ENCODE measurements at places on chromosomes 16 and 17.
A peak's percentile ranks its signal among the peaks of the same experiment; 100 is the strongest.

DNA sequence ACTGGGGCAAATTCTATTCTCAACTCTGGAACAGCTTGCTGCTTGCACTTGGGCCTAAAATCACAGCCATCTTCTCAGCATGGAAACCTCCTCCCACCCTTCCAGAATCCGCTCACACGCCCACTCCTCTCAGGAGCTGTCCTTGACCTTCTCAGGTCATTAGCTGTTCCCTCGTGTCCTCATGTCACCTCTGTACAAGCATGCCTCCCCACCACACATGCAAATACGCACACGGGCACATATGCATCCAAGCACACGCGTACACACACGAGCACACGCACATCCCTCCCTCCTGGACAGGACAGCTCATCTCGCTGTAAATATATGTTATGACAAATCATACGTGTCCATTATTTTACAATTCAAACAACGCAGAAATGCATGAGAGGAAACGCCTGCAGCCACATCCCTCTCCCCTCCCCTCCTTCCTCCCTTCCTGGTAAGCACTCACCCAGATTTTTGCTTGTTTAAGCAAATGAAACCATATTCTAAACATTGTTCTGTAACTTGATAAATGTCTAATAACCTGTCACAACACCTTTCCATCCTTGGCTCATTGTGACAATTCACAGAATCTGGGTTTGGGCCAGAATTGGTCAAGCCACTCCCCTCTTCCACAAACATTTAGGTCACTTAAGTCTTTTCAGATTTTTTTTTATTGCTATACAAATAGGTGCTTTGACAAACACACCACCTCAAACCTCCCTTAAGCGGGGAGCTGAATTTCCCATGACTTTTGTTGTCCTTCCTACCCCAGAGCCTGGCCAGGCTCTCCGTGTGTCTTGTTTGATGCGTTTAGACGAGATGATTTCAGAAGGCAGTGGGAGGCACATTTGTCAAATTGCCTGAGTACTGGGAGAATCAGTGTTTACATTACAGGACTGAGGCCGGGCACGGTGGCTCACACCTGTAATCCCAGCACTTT, 41.7 kb downstream of the DNAH17 start:
- DNase-seq, result peak; percentile 36

DNA sequence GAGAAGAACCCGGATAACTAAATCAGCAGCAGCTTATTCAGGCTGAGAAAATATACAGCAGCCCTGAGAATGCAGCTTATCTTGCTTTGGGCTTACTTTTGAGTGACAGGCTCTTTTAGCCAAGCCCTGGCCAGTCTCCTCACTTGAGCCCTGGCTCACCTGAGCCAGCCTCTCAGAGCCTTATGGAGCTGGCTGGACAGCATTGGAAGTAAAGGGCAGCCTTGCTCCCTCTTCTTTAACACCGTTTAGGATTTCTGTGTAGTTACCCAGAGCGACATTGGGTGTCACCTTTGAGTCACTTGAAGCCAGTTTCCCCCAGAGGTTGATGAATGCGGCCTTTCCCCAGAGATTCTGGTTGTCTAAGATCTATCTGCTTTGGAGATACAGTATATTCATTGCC, 7.7 kb upstream of the NPIPB2 start:
- peak; percentile 15 for DNase-seq

DNA sequence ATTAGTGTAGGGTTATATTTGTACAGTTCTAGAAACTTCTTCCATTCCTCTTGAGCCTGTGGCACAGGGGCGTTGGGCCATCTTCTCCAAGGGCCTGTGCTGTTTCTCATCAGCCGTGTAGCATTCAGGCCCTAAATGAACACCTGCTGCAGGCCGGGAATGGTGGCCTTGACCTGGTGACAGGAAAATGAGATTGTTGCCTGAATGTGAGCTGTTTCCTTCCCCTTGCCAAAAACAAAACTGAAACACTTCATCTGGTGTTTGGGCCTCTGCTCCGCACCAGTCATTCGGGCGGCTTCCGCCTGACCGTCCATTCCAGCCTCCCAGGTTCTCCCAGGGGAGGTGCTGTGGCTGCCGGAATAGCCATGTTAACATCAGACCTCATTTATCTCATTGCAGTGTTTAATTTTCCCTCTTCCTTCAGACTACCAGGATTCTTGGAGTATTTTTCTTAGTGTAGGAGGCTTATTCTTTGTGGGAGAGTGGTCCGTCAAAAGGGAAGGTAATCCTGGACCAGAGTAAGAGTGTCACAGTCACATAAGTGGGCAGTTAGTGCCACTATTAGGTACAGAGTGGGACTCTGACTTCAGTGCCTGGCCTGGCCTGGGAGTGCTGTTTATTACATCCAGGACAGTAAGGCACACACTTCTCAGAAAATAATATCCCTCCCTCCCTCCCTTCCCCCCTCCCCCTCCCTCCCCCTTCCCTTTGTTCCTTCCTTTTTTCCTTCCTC, 61.9 kb downstream of the WWP2 start:
- no peak for DNase-seq

DNA sequence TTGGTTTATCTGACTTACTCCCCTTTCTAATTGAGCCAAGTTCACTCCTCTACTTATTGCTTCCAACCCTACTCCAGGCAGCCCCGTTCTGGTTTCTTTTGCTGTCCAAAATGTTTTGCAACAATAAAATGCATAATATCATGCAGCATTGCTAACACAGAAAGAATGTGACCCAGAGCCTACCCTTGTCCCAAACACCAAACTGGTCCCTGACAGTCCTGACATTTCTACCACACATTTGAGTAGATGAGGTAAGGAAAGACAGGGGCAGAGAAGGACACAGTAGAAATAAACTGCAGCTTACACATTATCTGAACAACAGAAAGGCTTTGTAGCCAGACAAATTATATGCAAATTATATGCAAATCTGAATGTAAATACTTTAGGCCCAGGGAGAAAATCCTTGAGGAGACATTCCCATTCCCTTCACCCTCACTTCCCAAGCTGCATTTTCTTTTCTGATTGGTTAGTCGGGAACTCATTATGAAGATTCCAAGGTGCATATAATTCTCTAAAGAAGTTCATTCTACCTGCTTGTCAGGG, 31.6 kb downstream of the SOX9 start:
- DNase-seq, result no peak

DNA sequence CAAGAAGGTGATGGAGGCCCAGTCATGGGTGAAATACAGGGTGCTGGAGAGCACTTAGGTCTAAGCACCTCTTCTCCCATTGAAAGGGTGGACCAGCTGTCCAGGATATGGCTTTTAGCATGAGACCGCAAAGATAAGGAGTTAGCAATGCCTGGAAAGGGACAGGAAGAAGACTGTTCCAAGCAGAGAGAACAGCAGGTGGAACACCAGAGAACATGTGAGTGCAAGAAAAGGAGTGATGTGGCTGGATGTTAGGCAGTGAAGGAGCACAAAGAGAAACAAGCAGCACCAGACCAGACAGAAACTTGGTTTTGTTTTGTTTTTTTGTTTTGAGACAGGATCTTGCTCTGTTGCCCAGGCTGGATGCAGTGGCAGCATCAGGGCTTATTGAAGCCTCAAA, 45.4 kb upstream of the CCL1 start:
- DNase-seq, result no peak

DNA sequence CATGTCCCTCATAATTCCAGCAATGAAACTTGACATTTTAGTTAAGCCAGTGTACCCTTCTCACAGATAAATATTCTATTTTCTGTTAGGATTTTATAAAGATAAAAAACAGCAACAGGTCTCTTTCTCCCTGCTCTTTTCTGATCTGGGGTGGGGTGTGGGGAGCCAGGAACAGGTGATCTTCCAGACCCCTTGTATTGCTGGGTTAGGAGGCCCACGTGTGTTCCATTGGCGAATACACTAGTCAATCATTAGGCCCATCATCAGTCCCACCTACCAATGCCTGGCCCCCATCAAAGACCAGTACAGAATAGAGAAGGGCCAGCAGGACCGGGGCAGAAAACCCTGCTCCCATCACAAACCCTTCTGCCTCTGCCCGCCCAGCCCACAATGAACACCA, 40.3 kb upstream of the TOB1 start:
- no peak for DNase-seq

GRCh38 chr16:15482068-15482747, 47.8 kb downstream of the BMERB1 start:
- no peak for DNase-seq

DNA sequence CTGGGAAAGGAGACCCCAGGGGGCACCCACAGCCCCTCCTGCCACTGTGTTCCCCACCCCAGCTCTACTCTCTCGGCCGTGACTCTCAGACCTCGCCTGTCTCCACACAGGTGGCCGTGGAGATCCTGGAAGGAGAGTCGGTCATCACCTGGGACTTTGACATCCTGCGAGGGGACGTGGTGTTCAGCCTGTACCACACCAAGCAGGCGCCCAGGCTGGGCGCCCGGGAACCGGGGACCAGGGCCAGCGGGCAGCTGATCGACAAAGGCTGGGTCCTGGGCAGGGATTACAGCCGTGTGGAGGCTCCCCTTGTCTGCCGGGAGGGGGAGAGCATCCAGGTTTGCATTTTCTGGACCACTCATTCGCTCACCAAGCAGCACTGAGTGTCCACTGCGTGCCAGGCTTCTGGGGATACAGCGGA, 25.4 kb downstream of the NAGPA start:
- no peak for DNase-seq

- no peak for DNase-seq
Observed at GRCh38 chr17:45413498-45413923, 19.2 kb downstream of the ARHGAP27 start.

DNA sequence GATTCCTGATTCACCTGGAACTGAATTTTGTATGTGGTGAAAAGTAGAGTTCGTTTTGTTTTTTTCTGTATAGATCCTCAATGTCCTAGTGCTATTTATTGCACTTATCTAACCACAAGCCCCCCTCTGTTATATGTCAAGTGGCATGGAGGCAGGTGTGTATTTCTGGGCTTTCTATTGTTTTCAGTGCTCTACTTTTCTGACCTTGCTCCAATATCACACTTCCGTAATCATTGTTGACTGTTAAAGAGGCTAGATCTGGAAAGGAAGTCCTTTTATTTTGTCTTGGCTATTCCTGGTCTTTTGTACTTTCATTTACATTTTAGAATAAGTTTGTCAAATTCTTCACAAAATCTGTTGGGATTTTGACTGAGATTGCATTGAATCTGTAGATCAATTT, 26.8 kb upstream of the FBXO47 start:
- no peak for DNase-seq

GRCh38 chr17:82804442-82805191, 35.2 kb downstream of the ZNF750 start:
- DNase-seq, result no peak

GRCh38 chr17:13736916-13737315, 135.2 kb upstream of the HS3ST3A1 start:
- no peak for DNase-seq

GRCh38 chr16:72125635-72126428, 32.2 kb downstream of the DHX38 start:
- no peak for DNase-seq

DNA sequence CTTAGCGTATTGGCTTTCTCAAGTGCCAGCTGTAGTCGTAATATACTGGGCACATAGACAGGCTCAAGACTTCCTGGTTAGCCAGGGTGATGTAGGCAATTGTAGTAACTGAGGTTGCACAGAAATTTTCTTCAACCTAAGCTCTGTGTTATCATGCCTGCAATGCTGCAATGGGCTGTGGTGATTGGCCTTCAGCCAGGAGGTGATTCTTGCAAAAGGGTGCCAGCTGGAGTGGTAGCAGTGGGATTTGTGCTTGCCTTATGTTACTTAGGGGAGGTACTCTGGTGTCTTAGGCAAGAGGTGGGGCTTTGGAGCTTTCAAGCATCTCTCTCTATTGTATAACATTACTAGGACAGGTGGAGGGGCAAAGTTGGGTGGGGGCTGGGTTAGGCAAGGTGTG, 495.1 kb downstream of the CDH11 start:
- DNase-seq, result no peak

GRCh38 chr17:80892900-80893603, 98.6 kb upstream of the CHMP6 start:
- no peak for DNase-seq

GRCh38 chr17:57357392-57357784, 101.1 kb downstream of the MSI2 start:
- no peak for DNase-seq

GRCh38 chr16:10976634-10977033, 32.3 kb downstream of the CLEC16A start:
- DNase-seq, result no peak

DNA sequence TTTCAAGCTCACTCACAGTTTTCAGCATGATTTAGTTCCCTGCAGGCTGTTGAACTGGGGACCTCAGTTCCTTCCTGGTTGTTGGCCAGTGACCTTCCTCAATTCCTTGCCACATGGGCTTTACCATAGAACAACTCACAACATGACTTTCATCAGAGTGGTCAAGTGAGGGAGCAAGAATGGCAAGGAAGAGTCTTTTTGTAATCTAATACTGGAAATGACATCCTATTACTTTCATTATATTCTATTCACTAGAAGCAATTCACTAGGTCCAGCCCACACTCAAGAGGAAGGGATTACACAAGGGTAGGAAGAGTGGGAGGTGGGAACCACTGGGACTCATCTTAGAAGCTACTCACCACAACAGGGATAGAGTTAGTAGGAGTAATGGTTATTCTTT, 57.6 kb downstream of the SYT17 start:
- DNase-seq, result no peak

DNA sequence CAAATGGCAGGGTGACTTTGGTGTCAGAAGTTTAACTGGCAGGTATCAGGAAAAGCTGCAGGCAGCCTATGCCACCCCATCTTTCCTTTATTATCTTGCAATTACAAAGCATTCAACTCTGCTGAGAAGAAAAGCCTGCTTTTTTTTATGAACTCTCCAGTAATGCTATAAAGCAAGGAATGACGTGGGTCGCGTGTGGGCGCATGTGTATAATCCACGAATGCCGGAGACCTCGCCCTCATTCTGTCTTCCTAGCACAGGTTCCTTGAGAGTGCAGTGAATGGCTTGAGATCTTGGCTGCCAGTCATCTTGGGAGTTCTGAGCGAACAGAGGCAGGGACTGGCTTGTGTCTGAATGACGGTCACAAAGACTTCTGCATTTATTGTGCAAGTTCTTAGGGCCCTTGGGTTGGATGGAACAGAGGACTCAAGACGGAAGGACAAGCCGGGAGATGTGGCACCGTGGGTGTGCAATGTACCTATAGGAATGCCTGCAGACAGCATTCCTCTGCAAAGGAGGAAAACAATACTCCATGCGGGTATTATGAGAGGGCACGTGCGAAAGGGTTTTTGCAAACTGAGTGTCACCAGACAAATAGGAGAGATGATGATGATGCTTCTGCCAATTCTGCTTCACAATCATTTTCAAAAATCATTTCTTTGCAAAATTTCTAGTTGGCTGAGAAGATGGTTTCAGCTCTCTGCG, 96.1 kb upstream of the ELAC2 start:
- DNase-seq, result no peak

Measured in CD4-positive, alpha-beta T cell treated with Interleukin-17A for 1 hour (primary cell).